ENCODE measurements at places on chromosomes 5 and 9.

DNA sequence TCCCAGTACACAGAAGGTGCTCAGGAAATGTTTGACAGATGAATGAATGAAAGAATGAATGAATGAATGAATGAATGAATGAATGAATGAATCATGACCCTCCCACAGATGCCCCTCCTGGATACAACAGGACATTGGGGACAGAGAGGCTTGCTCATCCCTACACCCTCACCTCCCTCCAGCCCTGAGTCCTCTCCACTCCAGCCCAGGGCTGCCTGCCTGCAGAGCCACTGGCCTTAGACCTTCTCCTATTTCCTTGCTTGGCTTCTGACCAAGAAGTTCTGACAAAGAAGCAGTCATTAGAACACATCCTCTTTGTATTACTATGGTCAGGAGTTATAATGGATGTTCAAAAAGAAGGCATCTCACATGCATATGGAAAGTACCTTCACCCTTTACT is 240.7 kb upstream of the DAPK1 start:
- no peak for DNase-seq

DNA sequence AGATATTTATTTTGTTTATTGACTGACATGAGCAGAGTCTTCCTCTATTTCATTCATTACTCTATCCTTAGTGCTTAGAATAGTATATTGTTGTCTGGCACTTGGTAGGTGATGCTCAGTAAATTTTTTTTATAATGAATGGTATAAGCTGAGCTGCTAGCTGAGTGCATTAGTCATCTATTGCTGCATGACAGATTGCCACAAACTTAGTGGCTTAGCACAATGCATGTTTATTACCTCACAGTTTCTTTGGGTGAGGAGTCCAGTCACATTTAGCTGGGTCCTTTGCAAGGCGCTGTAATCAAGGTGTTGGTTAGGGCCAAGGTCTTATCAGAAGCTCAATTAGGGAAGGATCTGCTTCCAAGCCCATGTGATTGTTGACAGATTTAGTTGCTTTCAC is 23.1 kb downstream of the SMAD5 start:
- DNase-seq = no peak

DNA sequence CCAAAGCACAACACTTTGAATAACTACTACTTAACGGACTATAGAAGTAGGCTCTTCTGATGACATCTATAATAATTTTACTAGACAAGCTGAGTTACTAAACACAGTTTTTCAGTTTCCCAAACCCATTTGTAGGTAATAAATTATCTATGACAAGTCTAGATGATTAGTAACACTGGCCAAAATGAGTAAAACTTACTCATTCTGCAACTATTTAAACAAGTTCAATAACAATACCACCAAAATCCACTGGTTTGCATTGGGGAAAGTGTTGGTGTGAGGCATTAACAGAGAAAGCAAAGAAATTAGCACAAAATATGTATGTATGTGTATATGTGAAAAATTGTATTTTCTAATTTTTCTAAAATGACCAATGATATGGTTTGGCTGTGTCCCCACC is 119.3 kb downstream of the NR2F1-AS1 start:
- no peak for DNase-seq

DNA sequence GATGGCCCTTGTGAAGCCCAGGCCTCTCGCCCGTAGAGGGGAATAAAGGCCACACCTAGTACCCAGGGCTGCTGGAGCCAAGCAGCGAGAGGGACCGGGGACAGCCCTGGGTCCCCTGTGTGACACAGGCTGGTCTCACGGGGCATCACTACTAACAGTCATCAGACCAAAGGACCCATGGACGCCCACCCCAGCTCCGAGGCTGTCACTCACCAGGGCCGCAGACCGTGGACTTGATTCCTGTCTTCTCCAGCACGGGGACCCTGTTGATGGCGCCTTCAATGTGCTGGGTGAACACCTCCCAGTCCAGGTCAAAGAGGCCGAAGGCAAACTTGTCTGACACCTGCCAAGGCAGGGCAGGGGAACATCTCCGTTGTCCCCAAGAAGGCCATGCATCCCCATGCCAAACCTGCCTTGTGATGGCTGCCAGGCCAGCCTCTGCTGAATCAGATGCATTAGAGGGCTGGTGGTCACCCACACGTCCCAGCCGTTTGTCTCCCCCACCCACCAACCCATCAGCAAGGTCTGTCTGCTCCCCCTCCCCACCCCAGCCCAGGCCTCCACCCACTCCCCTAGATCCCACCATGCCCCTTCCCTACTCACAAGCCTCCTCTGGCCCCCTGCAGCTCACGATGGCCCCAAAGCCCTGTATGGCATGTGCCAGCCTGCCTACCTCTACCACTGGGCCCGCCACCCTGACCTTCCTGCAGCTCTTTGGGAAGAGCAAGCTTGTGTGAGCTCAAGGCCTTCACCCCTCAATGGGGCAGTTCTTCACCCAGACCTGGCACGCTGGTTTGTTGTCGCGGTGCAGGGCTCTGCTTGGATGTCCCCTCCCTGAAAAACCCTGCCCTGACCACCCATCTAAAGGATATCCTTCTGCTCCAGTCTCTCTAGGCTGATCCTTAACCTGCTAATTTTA is 20.8 kb downstream of the SARDH start:
- no peak for DNase-seq

- no peak for DNase-seq
Measured at GRCh38 chr5:145574889-145575573, 260.1 kb downstream of the PRELID2 start.

DNA sequence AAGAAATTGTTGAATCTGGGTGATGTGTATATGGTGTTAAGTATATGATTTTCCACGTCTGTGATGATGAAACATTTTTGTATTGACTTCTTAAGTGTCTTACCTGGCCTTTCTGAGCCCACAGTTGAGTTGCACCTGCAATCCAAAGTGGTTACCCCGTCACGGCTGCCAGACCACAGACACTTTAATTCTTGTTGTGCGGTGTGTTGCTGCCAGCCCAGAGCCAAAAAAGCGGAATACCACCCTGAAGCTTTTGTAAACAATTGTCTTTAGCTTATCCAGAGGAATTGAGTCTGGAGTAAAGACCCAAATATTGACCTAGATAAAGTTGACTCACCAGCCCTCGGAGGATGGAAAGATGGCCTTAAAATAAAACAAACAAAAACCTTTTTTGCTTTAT is 35.1 kb downstream of the MTAP start:
- no peak for DNase-seq

DNA sequence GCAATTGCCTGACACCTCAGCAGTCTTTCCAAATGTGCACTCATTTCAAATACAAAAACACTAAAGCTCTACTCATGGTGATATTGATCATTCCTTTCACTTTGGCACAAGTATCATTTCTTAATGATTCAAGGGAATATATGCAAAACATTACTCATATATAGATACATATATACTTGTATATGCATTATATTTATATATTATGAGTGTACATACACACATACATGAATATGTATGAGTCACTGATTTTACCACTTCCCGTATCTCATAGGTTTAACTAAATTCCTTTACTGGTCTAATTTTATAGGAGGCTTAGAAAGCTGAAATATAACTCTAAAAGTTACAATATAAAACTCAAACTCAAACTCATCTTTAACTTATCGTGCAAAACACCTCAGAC is 156.5 kb downstream of the CDH9 start:
- DNase-seq = no peak

- no peak for DNase-seq
Measured at GRCh38 chr9:96599298-96599697, 20.3 kb downstream of the CDC14B start.

GRCh38 chr9:22373636-22374035 is 73.0 kb upstream of the DMRTA1 start:
- no peak for DNase-seq

DNA sequence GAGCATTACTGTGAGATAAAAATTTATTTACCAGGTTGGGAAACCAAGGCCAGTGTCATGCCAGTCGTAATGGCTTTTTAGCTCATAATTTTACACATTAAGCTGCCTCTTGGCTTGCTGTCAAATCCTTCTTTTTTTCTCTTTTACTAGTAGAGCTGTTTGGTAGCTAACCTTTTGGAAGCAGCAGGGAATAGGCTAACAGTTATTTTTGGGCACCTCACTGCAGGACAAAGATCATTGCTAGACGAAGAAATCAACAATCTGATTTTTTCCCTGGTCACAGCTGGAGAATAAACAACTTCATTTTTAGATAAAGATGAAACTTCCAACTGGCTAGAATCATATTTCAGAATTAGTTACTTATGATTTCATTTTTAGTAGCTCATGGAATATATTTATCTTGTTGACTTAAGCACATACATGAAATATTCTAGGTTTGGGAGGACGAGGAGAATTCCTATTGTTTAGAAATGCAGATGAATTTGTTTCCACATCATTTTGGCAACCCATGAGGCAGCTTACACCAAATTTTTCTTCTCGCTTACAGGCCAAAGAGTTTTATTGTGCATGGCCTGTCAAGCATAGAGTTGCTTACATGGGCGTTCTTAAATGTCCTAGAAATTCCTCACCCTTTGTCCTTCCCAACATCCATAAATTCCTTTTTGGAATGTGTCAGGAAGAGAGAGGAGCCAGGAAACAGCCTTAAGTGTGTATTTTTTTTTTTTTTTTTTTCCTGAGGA is 19.6 kb downstream of the TNC start:
- no peak for DNase-seq

DNA sequence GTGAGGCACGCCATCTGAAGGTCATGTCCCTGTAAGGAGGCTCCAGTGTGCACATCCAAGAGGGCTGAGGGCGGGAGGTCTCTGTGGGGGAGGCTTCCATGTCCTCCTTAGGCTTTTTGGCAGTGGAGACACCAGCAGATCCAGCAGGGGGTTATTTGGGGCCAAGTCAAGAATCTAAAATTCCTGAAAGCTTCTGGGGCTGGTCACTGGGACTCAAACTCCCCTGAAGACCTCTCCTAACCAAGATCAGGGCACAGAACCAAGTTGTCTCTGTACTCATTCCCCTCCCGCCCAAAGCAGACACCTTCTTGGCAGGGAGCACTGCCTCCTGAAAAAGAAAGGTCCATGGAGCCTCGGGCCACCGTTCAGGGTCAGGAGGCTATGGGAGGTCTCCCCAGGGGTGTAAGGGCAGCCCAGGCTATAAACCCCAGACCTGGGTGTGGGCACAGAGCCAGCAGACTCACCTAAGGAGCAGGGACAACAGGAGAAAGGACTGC is 127.4 kb upstream of the ADRA1B start:
- no peak for DNase-seq

GRCh38 chr9:134303601-134304000 is 22.7 kb upstream of the RXRA start:
- DNase-seq = no peak

GRCh38 chr5:74639807-74640449 is 600 bp downstream of the ENC1 start:
- DNase-seq = no peak

GRCh38 chr5:139180850-139181249 is 17.3 kb downstream of the SIL1 start:
- DNase-seq = no peak

DNA sequence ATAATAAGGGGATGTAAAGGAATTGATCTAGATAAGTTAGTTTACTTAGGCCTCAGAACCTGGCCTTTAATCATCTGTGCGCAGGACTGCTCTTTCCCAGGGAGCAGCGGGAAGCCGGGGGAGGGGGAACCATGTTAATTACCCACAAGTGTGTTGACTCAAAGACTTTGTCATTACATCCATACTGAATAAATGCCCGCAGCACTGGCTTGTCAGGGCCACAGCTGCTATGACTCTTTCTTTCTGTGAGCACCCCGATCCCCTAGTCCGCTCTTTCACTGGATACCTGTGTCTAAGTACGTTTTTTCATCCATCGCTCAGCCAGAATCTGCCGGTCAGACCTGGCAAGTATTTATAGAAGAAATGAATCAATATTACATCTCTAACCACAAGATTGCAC is 249.3 kb upstream of the DMRT1 start:
- no peak for DNase-seq

DNA sequence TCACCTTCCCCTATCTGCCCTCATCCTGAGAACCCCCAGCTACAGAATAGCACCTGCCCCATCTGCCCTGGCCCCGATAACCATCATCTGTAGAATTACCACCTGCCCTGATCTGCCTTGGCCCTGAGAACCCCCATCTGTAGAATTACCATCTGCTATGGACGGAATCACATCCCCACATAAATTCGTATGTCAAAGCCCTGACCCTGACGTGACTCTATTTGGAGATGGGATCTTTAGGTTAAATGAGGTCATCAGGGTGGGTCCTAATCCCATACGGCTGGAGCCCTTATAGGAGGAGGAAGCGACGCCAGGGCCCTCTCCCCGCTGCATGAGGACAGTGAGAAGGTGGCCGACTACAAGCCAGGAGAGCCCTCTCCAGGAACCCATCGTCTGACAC is 32.6 kb downstream of the SARDH start:
- no peak for DNase-seq

DNA sequence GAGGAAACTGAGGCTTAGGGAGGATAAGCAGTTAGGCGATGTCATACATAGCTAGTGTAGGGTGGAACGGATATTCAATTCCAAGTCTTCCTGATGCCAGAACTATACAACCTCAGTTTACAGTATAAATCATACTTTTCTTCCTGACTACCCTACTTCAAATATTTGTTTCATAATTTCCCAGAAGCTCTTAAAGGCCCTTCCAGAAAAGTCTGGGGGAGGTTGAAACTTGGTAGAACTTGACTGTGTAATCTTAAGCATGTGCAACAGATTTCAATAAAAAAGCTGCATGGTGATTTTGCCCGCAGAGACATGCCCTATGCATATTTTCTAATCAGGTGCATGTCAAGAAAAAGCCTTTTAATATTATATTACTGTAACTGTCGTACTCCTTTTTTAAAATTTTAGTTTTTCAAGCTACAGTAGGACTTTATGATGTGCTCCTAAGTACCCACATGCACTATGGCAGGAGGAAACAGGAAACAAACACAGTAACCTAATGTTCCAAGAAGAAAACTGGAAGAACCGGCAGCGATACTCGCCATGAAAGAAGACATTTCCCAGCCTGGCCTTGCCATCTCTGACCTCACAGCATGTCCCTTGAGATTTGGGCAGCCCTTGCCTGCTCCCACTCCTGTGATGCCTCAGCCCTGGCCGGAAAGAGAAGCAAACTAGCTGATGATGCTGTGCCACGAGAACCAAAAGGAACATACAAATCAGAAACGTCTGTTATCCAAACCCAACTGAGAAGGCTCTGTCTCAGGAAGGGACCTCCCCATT is 266.0 kb downstream of the EFNA5 start:
- no peak for DNase-seq

DNA sequence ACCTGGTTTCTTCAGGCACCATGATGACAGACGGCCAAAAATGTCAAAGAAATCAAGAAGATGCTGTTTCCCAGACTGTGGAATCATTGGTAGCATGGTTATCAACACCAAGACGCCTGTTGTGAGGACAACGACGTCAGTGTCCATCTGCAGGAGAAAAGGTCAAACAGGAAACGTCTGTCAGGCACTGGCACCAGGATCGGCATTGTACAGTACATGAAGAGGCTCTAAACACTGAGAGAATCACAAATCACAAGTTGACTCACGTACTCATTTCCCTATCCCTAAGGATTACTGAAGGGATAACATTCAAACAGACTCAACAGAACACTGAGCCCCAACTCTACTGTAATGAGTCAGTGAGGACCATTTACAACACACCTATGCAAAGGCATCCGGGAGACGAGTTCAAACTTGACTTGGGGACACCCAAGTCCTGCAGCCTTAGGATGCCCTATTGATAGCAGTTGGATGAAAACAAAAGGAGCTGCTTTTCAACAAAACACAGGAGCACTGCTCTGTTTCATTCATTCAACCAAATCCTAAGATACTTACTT is 21.0 kb downstream of the TSC1 start:
- DNase-seq = no peak

Measured in activated CD4-positive, alpha-beta T cell treated with anti-CD3 and anti-CD28 coated beads, Interleukin-2, amount 50 U/mL, for 24 hours (primary cell).